ENCODE measurements at places on chromosomes 3 and 15. TPM values are rescaled to one million over a fixed set of nuclear protein-coding genes. Genes with fewer than 3 reads are reported as not detected.

Gene IMPG2
- total RNA-seq: 0.32 TPM

GRCh38 chr3:42488687-42489086 lies 13.8 kb upstream of the VIPR1 start:
- DNase-seq: no peak

Gene LSM3
- 11.5 TPM for total RNA-seq

Gene ETV5
- 16.1 TPM for total RNA-seq

GRCh38 chr15:31503256-31503655 lies 176.6 kb downstream of the KLF13 start:
- DNase-seq: no peak

Gene ANKRD63
- not detected for total RNA-seq

Gene AMT
- total RNA-seq: 3.6 TPM

- no peak for DNase-seq
Observed at GRCh38 chr3:61157414-61157813, 93.8 kb downstream of the FHIT start.

Gene EPHA6
- total RNA-seq: 1.2 TPM

Gene TM4SF1
- 48.5 TPM for total RNA-seq

Gene WNT5A
- 7.0 TPM for total RNA-seq

Gene LMAN1L
- total RNA-seq: 0.15 TPM

Gene SECISBP2L
- 49.2 TPM for total RNA-seq

Gene LINGO1
- total RNA-seq: not detected

DNA sequence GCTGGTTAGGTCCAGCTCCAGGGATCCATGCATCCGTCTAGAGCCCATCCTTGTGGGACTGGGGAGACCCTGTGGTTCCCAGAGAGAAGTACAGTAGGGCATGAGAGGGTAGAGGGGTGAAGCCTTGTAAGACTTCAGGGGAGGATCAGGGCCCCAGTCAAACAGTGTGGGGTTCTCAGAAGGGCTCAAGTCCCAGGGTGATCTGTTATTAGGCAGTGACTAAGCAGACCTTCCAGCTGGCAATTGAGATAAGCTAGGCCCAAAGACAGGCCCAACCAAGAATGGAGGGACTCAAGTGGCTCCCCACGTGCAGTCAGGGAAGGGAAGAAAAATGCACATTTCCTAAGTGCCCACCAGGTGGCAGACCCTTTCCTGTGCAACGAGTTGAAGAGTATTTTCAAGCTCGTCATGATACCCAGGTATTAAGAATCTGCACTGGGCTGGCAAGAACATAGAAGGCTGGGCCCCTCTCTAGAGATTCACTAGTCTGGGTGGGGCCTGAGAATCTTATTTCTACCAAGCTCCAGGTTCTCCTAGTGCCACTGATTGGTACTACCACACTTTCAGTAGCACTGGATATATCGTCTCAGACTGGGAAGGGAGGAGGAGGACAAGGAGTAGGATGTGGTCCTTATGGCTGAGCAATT lies 240.8 kb downstream of the NR1D2 start:
- DNase-seq: no peak

DNA sequence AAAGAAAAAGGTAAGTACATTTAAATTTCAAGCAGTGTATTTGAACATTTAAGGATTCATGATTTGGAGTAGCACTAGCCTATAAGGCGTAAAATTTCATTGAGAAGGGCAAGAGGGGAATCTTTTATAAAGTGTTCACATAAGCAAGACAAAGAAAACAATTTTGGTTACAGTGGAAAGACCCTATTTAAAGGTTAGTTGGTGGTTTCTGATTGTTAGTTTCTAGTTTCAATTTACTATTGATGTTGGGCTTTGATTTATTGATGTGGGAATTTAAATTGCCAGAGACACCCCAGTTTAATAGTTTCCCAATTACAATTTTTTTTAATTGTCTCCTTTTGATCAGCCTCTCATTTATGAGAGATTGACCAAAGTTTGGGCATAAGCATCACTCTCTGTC lies 19.5 kb downstream of the ROBO2 start:
- no peak for DNase-seq

- no peak for DNase-seq
Observed at GRCh38 chr3:77460326-77460725, 420.4 kb downstream of the ROBO2 start.

Gene PIAS1
- 57.1 TPM for total RNA-seq

- no peak for DNase-seq
Observed at GRCh38 chr15:98131924-98132323, 171.4 kb downstream of the ARRDC4 start.

GRCh38 chr3:126157083-126157768 lies 23.2 kb downstream of the ALDH1L1 start:
- DNase-seq: no peak

Gene SIDT1
- 95.0 TPM for total RNA-seq
